ENCODE measurements at places on chromosomes 13 and 19.

- DNase-seq, result no peak
These were observed 21.7 kb upstream of the LAMP1 start for GRCh38 chr13:113275387-113275786.

GRCh38 chr13:81697826-81698225 lies 1356.9 kb upstream of the SPRY2 start:
- no peak for DNase-seq

GRCh38 chr13:42728507-42729180 lies 52.7 kb upstream of the FAM216B start:
- DNase-seq, result no peak

GRCh38 chr19:44603201-44603945 lies 10.0 kb upstream of the IGSF23 start:
- DNase-seq, result no peak

DNA sequence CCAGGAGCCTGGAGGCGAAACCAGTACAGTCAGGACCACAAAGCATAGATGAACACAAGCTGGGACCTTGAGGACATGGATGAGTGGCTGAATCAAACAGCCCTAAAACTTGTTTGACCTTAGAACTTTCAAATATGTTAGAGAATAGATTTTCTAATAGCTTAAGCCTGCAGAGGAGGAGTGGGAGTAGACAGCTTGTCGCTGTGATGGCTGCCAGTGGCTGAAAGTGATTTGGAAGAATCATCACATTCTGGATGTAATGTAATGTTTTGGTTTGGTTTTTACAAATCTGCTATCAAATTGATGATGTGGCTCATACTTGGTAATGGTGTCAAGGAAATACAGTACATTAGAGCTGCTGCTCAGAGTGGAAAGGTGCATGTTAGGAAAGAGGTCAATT lies 12.0 kb downstream of the IGFL3 start:
- DNase-seq, result no peak

GRCh38 chr13:110961959-110962358 lies 47.1 kb upstream of the ANKRD10 start:
- no peak for DNase-seq

DNA sequence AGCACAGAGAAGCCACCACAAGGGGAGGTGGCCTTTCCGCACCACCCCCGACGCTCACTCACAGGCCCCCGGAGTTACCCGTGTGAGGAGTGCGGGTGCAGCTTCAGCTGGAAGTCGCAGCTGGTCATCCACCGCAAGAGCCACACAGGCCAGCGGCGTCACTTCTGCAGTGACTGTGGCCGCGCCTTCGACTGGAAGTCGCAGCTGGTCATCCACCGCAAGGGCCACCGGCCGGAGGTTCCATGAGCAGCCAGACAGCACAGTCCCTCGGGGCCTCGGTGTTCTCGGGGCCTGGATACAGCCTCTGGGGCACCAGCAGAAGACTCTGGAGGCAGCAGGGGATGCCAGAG lies 4.3 kb downstream of the ZNF446 start:
- DNase-seq, result no peak

GRCh38 chr19:1510442-1510806 lies 2.4 kb downstream of the ADAMTSL5 start:
- no peak for DNase-seq

DNA sequence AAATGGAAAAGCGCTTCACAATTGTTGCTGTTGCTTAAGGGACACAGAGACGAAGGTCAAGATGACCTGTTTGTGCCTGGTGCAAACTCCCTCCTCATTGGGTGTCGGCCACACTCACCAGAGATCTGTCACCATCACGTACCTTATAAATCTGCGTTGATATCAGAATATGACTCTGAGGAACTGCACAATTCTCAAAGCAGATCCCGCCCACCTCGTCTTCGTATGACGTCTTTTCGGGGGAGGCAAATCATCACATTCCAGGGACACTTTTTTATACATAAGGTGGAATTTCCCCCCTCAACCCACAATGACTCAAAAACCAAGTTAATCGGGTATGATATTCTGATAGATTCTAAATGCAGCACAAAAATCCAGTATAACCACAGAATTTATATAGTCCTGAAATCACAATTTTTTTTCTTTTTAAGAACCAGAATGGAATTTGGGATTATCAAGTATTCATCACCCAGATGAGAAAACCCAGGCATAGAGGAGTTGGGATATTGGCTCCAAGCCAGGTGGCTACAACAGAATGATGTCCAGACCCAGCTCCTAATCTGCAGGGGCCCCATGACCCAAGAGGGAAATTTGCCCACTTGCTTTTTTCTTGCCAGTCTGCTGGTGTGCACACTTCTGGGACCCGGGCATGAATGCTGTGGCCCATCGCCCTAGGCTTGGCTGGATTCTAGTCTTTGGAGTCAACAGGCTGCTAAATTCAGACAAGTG lies 50.6 kb upstream of the MTIF3 start:
- no peak for DNase-seq

DNA sequence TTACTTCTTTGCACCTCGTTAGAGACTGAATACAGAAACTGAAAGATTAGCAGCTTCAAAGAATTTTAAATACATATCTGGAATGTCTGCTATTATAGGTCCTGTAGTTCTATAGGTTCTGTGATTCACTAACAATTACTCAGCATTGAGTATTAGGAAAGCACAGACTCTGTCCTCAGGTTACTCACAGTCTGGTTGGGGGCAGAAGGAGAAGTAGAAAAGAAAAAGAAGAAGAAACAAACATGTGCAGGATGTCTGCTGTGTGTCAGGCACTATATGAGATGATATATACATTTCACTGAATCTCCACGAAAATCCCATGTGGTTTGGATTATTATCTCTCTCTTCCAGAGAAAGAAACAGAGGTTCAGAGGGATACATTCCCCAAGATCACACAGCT lies 40.1 kb downstream of the SERTM1 start:
- no peak for DNase-seq

GRCh38 chr19:43504426-43505185 lies at the start of gene PHLDB3:
TSS of gene PHLDB3 (minus strand) at chr19:43504746. CDS start at chr19:43504118, 628 bp downstream.
- no peak for DNase-seq

DNA sequence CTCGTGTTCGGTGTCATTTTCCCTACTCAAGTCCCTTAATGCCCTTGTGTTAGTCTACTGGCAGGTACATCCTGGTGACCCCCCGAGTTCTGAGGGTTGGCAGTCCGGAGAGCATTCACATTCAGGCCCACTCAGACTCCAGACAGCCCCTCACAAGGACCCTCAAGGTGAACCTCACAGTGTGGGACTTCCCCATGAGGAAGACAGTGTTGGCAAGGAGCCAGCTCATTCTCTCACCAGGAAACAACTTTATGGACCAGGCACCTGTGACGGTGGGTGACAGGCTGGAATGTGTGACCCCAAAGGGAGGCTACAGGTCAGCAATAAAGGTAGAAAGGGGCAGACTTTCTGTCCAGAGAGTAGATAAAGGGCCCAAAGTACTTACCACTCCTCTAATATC lies 24.5 kb downstream of the RDH8 start:
- DNase-seq, result no peak

DNA sequence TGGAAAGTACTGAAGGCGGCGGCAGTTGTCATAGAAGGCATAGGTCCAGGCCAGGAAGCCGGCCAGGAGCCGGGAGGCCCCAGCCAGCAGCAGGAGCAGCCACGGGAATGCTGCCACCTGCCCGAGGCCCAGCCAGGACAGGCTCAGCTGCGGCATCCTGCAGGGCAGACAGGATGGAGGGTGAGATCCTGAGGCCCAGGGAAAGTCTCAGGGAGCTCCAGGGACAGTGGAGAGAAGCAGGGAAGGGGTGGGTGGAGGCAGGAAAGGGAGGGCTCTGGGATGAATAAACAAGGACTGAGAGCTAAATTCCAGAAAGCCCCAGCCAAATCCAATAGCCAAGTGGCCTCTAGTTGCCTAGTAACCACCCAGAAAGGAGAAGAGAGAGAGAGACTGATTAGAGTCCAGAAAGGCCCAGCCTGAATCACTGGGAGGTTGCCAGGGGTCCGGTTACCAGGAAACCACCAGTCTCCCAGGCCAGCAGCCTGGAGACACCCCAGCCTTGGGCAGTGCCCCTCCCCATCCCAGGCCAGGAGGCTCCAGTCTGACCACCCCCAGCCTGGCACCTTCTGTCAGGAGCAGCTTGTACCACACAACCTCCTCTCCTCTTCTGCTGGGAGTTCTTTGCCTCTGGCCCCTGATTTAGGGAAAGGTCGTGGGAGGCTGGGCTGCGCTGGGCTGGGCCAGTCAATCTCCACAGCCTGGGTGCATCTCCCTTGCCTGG lies 7.5 kb upstream of the OR10H5 start:
- peak; percentile 62 for DNase-seq

All from substantia nigra (tissue), 51 donors.